ENCODE measurements at places on chromosomes 7 and 10. TPM values are rescaled to one million over a fixed set of nuclear protein-coding genes. Genes with fewer than 3 reads are reported as not detected.

DNA sequence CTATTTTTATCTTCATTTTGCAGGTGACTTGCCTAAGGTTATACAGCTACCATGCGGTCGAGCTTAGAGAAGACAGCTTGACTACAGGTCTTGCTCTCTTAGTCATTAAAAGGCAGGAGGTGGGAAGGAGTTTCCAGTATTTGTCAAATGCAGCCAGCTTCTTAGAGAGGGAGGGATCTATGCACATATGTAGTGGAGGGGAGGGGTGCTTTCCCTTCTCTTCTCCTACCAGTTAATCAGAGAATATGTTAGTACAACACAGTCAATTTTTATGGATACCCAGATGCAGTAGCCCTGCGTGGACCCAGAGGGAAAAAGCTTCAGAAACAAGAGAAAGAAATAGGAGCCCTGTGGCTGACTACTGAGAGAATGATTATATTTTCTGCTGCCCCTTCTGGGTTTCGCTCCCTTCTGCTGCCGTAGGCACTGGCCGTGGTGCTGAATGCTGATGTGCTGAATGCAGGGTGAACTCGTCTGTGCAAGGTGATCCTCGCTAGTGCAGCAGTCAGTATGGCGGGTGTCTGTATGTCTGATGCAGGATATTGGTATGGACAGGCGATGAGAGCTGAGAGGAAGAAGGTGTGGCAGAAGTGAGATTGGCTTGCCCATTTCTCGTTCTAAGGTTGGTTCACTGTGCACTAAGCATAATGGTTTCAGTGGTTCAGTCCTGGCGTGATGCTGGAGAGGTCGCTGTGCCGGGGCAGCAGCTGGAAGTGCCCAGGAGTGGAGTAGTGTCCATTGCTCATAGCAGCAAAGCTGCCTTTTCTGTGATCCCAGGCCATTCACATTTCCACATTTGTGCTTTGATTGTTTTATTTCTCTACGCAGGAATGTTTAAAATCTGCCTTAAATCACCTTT is 189.2 kb upstream of the PODXL start:
- peak; percentile 94 for DNase-seq

GRCh38 chr10:31036209-31036608 is 4.5 kb upstream of the ZNF438 start:
- DNase-seq, result peak; percentile 86

GRCh38 chr7:25349283-25350017 is 121.2 kb upstream of the NPVF start:
- DNase-seq, result no peak

DNA sequence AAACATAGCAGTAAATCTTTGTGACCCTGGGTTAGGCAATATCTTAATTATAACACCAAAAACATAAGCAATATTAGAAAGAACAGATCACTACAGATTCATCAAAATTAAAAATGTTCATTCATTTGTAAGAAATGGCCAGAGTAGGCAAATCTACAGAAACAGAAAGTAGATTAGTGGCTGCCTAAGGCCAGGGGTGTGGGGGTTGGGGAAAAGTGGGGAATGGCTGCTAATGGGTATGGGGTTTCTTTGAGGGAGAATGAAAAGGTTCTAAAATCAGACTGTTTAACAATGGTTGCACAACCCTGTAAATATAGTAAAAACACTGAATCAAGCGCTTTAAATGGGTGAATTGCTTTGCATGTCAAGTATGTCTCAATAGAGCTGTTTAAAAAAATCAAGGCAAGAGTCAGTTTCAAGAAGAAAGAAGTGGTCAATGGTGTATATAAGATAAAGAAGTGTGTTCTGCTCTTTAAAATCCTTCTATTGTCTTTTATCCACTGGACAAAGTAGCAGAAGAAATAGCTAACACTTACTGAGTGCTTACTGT is 42.6 kb downstream of the CDK6 start:
- no peak for DNase-seq

- DNase-seq, result no peak
These were observed 87.6 kb upstream of the AFAP1L2 start for GRCh38 chr10:114491933-114492332.

GRCh38 chr10:33161550-33162247 is 172.8 kb downstream of the NRP1 start:
- no peak for DNase-seq

PON1 gene
- total RNA-seq, result not detected

DNA sequence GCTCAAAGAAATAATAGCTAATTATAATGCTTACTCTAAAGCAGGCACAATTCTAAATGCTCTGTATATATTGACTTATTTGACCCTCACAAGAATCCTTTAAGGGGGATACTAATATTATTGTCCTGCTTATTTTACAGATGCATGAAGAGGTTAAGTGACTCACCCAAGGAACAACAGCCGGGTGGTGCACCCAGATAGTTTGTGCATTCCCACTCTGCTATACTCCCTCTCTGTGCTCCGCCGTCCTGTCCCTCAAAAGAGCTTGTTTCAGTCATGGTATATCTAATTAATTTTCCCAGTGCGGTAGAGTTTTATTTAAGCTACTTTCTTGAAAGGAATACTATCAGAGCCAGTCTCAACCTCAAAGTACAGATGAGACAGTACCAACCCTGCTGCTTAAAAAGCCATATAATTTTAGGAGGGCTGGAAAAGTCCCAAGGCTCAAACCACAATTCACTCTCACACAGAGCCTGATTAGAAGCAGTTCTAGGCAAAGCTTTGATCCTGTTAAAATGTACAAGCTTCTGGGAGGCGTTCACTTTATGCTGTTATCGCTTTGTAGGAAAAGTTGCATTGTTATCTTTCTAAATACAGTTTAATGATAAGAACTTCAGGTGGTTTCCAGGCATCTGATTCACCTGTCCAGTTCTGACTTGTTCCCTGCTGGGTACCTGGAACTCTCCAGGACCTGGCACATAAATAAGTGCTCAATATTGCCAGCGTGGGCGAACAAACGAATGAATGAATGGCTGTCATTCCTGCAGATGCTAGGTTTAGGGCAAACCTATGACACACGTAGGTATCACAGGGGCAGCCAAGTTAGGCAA is 261.5 kb upstream of the KLF14 start:
- no peak for DNase-seq

KLHDC10 gene
- 24.9 TPM for total RNA-seq

DNA sequence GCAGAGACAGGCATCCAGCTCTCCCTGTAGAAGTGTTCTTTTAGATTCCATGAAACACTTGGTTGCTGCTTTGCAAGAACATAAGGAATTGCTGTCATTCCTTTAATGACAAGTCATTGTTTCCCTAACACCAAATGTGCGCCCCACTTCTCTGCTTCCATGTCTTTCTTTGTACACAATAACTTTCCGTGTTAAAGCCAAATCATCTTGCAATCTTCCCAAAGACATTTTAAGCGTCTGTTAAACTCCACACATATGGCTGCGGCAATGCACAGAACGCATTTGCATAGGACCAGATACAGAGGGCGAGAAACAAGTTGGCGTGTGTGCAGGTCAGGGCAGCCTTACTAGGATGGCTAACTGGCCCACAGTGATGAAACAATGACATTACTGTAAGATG is 399.3 kb upstream of the PRKCQ start:
- DNase-seq, result no peak

SEMA3D gene
- 7.4 TPM for total RNA-seq

- DNase-seq, result no peak
These were observed 219.6 kb upstream of the NPSR1 start for GRCh38 chr7:34438436-34438835.

ZSWIM8 gene
- 73.2 TPM for total RNA-seq

GRCh38 chr10:132784866-132785722 is 853 bp downstream of the NKX6-2 start:
- peak; percentile 80 for DNase-seq

LIPK gene
- not detected for total RNA-seq

TLX1 gene
- not detected for total RNA-seq

Data from endodermal cell (in vitro differentiated cells).